A172 (cell line): ENCODE measurements at places on chromosomes 4 and X. TPM values are rescaled to one million over a fixed set of nuclear protein-coding genes. Genes with fewer than 3 reads are reported as not detected.

MAGEA11 gene
- not detected in 2 replicates for total RNA-seq

XKRX gene
- total RNA-seq, result not detected in 2 replicates

CCDC120 gene
- 0.14 TPM in 1 of 2 replicates, not detected in the other for total RNA-seq

FGG gene
- total RNA-seq, result not detected in 2 replicates

ADH7 gene
- not detected in 2 replicates for total RNA-seq

LRP2BP gene
- 0.34 and 0.55 TPM in 2 replicates for total RNA-seq

PRDM5 gene
- total RNA-seq, result 13.1 and 14.6 TPM in 2 replicates

KIF4A gene
- total RNA-seq, result 44.8 and 51.2 TPM in 2 replicates

CCKAR gene
- not detected in 2 replicates for total RNA-seq

FAT4 gene
- total RNA-seq, result 2.7 and 3.2 TPM in 2 replicates

CLDN2 gene
- not detected in 2 replicates for total RNA-seq

CSAG3 gene
- not detected in 2 replicates for total RNA-seq

XAGE1B gene
- 1.3 and 6.4 TPM in 2 replicates for total RNA-seq

NEUROG2 gene
- total RNA-seq, result not detected in 2 replicates

IGSF1 gene
- total RNA-seq, result 0.02 TPM in 1 of 2 replicates, not detected in the other

TCEAL9 gene
- total RNA-seq, result 166 and 199 TPM in 2 replicates

DCLK2 gene
- 59.4 and 81.8 TPM in 2 replicates for total RNA-seq
